SHP77 treated with DMSO at 0.1 percent for 48 hours (cell line): ENCODE measurements at places on chromosomes 12 and 14.

GRCh38 chr12:25977047-25977446 lies 18.6 kb downstream of the RASSF8 start:
- no peak for DNase-seq

DNA sequence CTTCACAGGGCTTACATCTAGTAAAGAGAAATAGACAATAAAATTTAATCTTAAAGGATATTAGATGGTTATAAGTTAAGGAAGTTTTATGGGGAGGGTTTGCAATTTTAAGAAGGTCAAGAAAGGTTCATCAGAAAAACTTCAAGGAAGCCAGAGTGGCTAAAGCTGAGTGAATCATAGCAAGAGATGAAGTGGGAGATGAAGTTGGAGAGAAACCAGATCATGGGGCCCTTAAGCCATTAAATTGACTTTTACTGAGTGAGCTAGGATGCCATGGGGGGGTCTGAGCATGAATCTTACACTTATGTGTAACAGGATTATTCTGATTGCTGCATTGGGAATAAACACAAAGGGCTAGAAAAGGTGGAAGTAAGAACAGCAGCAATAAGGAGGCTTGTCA lies 189.2 kb downstream of the LRIG3 start:
- DNase-seq = no peak

- DNase-seq = no peak
Measured at GRCh38 chr12:25904442-25904841, 54.0 kb upstream of the RASSF8 start.

- no peak for DNase-seq
Measured at GRCh38 chr12:105030820-105031807, 45.0 kb downstream of the NOPCHAP1 start.

DNA sequence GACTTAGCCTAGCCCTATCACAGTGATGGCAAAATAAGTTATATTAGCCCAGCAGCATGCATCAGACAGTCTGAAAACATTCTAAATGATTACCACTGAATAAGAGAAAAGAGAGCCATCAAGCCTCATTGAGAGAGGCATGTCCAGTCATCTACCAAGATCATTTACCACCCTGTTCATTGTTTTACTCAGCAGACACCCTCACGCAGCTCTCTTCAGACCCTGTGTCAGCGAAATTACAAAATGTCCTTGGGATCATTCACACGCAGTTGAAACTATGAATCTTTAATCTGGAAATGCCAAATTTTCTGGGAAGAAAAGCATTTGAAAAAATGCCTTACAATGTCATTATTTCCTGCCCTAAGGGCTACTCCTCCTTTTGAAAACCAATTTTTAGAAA lies 89.5 kb downstream of the PTPRO start:
- DNase-seq = no peak

DNA sequence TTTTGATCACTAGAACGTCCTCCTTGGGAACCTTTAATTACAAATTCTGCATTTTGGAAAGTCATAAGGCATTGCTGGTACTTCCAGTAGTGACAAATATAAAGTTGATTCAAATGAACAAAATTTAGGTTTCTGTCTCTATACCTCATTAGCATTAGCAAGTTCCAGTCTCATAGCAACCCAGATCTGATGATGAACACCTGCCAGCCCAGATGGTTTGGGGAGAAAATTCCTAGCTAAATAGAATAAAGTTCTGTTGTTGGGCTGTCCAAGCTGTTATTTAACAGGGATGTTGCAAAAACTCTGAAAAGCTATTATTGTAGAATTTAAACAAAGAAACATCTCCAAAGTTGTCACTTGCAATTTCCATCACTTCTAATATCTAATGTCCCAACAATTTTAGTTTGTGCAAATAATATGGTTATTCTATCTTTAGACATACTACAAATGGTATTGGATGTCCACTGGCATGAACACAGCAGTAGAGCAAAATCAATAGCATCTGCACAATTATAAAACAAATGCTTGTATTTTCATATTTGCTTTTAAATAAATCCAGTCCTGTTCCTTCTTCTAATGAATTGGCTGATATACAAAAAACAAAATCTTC lies 299.4 kb downstream of the SLC16A7 start:
- no peak for DNase-seq

DNA sequence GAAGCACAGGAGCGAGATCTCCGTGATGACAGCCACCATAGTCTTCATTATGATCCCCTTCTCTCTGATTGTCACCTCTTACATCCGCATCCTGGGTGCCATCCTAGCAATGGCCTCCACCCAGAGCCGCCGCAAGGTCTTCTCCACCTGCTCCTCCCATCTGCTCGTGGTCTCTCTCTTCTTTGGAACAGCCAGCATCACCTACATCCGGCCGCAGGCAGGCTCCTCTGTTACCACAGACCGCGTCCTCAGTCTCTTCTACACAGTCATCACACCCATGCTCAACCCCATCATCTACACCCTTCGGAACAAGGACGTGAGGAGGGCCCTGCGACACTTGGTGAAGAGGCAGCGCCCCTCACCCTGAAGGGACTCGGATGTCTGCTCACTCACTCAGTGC lies 775 bp downstream of the OR10P1 start:
- DNase-seq = no peak

DNA sequence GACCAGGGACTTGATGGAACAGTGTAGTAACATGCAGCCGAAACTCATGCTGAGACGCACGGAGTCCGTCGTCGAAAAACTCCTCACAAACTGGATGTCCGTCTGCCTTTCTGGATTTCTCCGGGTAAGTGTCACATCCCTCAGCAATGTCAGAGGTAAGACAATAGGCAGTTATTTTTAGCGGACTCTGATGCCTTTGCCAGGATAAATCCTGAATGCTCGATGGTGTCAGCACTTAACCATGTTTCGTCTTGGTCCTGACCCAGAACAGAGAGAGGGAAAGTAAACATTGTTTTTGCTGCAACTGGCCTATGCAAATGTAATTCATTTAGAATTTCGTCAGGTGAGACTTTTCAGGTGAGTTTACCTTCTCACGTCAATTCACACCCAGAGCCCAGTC lies 112.3 kb downstream of the PLXNC1 start:
- DNase-seq = no peak

GRCh38 chr12:29398495-29398894 lies 17.5 kb upstream of the ERGIC2 start:
- DNase-seq = no peak

- no peak for DNase-seq
Measured at GRCh38 chr14:61502459-61503093, 181.2 kb downstream of the PRKCH start.

GRCh38 chr14:23183158-23183470 lies 346 bp downstream of the SLC7A8 start:
- no peak for DNase-seq

- DNase-seq = no peak
Measured at GRCh38 chr12:49273726-49274395, 9.0 kb downstream of the TUBA1C start.

GRCh38 chr14:92570674-92571262 lies 57.2 kb downstream of the RIN3 start:
- no peak for DNase-seq

DNA sequence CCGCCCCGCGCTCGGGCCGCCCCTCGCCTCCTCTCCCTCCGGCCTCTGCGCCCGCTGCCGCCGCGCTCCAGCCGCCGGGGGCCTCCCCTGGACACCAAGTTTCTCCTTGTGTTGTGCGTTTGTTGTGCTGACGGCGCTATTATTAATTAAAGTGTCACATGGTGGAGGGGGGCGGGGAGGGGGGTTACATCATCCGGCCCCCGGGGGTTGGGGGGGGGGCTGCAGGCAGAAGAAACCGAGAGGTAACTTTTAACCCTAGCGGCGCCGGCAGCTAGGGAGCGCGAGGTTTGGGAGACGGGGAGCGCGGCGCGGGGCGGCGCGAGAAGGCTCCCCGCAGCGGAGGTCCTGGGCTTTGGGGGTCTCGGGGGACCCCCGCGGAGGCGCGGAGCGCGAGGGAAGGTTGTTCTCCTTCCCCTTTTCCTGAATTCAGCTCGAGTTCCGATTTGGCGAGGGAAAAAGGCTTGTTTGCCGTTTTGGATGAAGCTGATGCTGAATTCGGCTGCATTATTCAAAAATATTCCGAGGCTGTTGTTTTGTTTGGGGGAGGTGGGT lies at the start of gene HRK:
Gene HRK (minus strand): TSS at position 117 of the 552 bp plus-strand sequence. CDS start 134 bp downstream, outside the sequence.
- no peak for DNase-seq

- DNase-seq = no peak
Measured at GRCh38 chr14:105332350-105332874, 17.9 kb downstream of the PACS2 start.

DNA sequence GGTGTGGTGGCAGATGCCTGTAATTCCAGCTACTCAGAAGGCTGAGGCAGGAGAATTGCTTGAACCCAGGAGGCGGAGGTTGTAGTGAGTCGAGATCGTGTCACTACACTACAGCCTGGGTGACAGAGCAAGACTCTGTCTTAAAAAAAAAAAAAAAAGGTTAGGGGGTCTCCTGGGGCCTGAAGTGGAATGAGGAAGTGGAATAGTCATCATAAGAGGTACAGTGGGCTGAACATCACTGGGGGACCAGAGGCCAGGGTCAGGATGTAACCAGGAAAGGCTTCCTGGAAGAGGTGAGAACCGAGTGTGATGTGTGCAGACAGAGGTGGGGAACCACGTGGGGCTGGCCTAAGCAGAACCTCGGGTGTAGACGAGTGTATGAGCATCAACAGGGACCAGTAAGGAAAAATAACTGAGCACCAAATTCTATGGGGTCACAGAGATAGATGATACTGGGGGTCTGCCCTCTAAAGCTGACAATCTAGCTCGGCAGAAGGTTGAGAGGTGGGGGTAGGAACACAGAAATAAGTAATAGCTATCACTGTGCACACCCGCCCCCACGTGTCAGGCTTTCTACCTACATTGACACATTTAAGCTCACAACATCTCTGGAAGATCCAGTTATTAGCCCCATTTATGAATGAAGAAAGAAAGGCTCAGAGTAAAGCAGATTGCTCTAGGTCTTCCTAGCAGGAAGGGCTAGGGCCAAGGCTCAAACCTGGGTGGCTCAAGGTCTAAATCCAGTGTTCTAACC lies 5.0 kb upstream of the COX6A1 start:
- no peak for DNase-seq

- DNase-seq = no peak
Measured at GRCh38 chr12:3122841-3123678, 45.9 kb downstream of the TSPAN9 start.

GRCh38 chr14:26934151-26934550 lies 336.3 kb upstream of the NOVA1 start:
- DNase-seq = no peak

DNA sequence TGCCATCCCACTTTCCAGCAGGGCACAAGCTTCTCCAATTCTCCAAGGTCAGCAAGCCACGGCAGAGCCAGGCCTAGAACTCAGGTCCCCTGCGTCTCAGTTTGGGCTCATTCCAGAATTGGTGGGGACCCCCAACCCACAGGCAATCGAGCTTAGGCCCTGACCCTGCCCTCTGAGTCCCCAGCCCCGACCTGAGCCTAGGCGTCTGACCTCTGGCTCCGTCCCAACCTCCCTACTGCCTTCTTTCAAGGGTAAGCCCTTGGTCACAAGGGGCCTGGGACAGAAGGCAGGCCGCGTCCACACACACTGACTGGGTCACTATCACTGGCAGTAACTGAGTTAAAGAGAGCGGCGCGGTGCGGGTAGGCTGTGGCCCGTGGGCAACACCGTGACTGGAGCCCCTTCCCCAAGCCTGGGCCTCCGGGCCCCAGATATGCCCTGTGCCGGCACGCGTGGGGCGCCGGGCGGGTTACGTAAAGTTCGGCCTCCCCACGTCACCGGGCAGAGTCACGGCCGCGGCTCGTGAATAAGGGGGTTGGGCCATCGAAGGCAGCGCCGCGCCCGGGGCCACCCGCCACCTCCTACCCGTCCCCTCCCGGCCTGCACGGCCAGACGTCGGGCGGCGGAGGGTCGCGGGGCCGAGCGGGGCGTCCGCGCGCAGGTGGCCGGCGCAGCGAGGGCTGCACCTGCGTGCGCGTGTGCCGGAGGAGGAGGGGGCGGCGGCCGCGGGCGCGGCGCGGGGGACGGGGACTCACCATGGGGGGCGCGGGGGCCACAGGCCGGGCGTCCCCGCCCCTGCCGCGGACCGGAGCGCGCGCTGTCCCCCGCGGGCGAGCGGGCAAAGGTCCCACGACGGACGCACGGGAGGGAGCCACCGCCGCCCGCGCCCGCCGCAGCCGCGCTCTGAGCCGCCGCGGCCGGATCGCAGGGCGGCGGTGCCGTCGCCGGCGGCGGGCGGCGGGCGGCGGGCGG lies 516 bp downstream of the ANKRD9 start:
- DNase-seq = no peak

- DNase-seq = no peak
Measured at GRCh38 chr14:104735830-104736642, 12.0 kb downstream of the ADSS1 start.

GRCh38 chr14:89298056-89298834 lies 118.8 kb downstream of the FOXN3 start:
- no peak for DNase-seq
